Retina (tissue), 1 donor: ENCODE measurements at places on chromosomes 6 and 20.

DNA sequence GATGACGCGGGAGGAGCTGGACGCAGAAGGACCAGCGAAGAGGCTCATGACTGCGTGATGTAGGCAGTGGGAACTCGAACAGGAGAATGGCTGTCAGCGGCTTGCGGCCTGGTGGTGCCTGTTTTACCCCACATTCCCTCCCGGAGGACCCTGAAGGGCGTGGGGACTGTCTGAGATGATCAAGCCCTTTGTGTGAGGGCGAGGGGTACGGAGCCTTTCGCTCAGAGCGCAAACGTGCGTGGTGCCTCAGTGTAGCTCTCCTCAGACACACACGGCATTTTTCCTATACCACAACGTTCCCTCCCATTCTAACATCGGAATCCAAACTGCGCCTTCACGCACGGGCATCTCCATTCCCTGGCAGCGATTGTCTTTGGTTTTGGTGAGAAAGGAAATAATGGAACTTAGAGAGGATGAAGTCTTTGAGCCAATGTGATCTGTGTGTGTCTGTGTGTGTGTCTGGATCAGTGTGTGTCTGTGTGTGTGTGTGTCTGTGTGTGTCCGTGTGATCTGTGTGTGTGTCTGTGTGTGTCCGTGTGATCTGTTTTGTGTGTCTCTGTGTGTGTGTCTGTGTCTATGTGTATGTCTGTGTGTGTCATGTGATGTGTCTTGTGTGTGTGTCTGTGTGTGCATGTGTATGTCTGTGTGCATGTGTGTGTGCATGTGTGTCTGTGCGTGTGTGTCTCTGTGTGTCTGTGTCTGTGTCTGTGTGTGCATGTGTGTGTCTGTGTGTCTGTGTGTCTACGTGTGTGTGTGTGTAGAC, 5.3 kb downstream of the PTK6 start:
- peak; percentile 18 for DNase-seq

GRCh38 chr6:94041945-94042709, 622.8 kb upstream of the EPHA7 start:
- no peak for DNase-seq

GRCh38 chr6:45488889-45489288, 111.2 kb upstream of the SUPT3H start:
- no peak for DNase-seq

- no peak for DNase-seq
Observed at GRCh38 chr6:13696226-13696625, 15.4 kb downstream of the RANBP9 start.

GRCh38 chr20:37230200-37230599, 31.4 kb downstream of the GHRH start:
- no peak for DNase-seq

DNA sequence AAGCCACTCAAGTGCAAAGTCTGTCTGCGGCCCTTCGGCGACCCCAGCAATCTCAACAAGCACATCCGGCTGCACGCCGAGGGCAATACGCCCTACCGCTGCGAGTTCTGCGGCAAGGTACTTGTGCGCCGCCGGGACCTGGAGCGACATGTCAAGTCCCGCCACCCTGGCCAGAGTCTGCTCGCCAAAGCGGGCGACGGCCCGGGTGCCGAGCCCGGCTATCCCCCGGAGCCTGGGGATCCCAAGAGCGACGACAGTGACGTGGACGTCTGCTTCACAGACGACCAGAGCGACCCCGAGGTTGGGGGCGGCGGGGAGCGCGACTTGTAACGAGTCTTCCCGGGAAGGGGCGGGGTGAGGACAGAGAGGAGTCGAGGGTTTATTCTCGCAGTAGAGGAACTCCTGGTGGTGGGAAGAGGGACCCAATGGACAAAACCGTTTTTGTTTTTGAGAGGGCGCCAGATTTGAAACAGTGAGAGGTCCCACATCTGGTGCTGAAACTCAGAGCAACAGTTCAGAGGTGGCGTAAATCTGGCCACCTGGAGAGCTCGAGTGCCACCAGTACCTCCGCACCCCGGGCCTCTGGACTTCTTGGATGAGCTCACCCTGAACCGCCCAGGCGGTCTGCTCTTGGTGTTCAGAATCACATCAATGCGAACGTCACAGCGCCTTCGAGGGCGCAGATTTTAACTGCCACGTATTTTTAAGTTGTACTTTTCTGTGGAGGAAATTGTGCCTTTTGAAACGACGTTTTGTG, 8.0 kb downstream of the PRDM13 start:
- DNase-seq = peak; percentile 87

- no peak for DNase-seq
Observed at GRCh38 chr6:157714153-157714490, 108.9 kb upstream of the SNX9 start.

- no peak for DNase-seq
Observed at GRCh38 chr6:5403609-5404008, 142.3 kb downstream of the FARS2 start.
